Stimulated activated CD4-positive, alpha-beta T cell treated with anti-CD3 and anti-CD28 coated beads, Interleukin-2, amount 100 ng/mL, for 24 hours (primary cell): ENCODE measurements at places on chromosomes 7 and 10.

GRCh38 chr7:69517985-69518704 lies 80.1 kb upstream of the AUTS2 start:
- DNase-seq: no peak

DNA sequence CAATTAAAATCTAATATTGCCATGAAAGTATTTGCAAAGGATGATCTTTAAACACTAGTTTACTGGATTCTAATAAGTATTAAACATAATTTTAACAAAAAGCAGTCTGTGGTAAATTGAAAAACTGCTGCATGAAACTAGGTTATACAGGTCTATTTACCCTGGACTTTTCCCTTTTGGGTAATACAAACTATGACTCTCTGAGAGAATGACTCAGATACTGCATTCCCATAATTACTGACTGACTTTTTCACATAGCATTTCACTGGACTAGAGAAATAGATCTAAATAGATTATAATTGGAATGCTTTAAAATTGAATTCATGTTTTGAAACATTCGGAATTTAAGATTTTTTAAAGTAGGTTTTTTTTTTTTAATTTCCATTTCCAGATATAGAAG lies 395.7 kb downstream of the THSD7A start:
- DNase-seq: no peak

- no peak for DNase-seq
Measured at GRCh38 chr7:390761-391410, 100.9 kb downstream of the FOXL3 start.

GRCh38 chr10:17648243-17649035 lies 4.5 kb downstream of the STAM start:
- DNase-seq: peak; percentile 39

- no peak for DNase-seq
Measured at GRCh38 chr7:71769326-71769725, 637.4 kb downstream of the GALNT17 start.

- DNase-seq: no peak
Measured at GRCh38 chr10:103181244-103181643, 11.8 kb downstream of the NT5C2 start.

DNA sequence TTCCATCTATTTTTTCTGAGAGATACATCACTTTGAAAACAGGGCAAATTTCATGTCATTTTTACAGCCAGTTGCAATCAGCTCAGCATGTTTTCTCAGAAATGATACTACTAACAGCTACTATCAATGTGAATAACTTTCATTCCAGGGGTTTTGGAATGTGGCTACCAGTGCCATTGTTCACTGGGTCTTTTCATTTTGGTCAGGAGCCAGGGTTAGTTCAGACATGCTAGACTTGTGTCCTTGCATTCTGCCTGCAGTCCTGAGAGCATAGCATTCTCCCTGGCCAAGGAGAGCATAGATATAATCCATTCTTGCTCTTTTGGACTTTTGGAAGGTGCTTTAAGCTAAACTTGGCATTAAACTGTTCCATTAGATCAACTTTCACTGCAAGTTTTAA lies 160.9 kb upstream of the NEBL start:
- no peak for DNase-seq

DNA sequence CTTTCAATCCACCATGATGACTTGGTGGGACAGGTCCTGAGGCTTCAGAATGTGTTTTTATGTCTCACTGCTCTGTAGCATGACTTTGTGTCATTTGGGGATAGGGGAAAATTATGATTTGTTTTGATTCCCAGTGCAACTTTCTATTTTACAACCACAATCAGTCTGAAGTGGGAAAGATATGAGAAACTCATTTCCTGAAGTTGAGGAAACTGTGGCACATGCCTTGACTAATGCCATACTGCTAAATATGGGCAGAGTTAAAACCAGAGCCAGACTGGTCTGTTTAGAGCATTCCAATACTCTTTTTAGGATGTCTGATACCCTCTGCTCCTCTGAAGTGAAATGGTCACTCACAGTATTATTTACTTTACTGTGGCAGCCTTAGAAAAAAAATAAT lies 307.7 kb downstream of the ADRA2A start:
- no peak for DNase-seq

GRCh38 chr10:99872367-99873162 lies 90.1 kb downstream of the ABCC2 start:
- no peak for DNase-seq

DNA sequence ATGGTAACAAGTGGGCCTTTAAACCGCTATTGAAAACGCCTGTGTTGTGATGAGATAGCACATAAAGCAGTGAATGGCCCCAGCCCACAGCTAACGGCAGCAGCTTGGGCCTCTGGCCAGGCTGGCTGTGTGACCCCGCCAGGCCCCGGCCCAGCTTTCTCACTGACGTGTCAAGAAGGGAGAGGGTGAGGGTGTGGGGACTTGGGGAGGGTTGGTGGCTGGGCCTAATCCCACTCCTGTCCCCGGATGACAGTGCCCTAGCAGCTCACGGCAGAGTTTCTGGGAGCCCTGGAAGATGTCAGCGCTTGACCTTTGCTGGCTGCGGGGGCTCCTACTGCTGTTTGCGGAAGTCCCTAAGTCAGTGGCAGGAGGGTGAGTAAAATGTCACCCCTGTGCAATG lies 88.9 kb upstream of the SHH start:
- no peak for DNase-seq

GRCh38 chr10:95434583-95434982 lies 126.6 kb downstream of the SORBS1 start:
- DNase-seq: no peak

- DNase-seq: peak; percentile 21
Measured at GRCh38 chr10:11823122-11823988, at the start of gene PROSER2. Gene PROSER2 (plus strand): TSS chr10:11823356. CDS start chr10:11852078, 28,722 bp downstream.

DNA sequence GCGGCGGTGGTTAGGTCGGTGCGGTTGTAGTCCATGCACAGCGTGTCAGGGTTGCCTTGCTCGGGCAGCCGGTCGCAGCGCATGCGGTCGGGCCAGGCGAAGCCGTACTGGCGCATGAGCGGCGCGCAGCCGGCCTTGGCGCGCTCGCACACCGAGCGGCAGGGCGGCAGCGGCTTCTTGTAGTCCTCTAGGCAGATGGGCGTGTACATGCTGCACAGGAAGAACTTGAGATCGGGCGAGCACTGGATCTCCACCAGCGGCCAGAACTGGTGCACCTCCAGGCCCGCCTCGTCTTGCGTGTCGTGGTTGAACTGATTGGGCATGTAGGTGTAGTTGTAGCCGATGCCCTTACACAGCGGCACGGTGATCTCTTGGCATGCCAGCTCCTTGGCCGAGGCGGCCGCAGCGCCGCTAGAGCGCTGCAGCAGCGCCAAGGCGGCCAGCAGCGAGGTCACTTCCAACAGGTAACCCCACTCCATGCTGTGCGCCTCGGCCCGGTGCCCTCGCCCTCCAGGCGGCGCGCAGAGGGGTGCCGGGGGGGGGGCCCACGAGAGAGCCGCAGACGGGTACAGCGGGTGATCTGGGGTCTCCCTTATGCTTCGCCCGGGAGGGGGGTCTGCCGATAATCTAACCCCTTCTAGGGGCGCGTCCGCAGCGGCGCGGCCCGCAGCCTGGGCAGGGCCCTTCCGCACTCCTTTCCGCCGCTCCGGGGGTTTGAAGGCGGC lies 983 bp downstream of the FZD8 start:
- peak; percentile 69 for DNase-seq

DNA sequence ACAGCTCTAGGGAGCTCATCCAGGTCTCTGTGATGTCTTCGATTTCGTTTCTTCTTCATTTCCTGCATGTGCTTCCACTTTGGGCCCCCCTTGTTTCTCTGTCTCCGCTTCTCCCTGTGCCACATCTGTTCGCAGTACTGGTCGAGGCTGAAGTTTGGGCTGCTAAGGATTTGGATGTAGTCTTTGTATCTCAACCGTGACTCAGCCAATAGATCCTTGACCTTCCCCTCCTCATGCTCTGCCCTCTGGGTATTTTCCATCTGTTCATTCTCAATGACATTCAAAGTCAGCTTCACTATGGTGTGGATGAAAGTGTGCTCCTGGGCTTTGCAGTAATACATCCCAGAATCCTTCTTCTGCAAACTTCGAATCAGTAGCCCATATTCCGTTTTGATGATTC lies 187.4 kb downstream of the SEMA3D start:
- DNase-seq: no peak

- DNase-seq: no peak
Measured at GRCh38 chr7:35797311-35797710, 3.5 kb upstream of the SEPTIN7 start.

DNA sequence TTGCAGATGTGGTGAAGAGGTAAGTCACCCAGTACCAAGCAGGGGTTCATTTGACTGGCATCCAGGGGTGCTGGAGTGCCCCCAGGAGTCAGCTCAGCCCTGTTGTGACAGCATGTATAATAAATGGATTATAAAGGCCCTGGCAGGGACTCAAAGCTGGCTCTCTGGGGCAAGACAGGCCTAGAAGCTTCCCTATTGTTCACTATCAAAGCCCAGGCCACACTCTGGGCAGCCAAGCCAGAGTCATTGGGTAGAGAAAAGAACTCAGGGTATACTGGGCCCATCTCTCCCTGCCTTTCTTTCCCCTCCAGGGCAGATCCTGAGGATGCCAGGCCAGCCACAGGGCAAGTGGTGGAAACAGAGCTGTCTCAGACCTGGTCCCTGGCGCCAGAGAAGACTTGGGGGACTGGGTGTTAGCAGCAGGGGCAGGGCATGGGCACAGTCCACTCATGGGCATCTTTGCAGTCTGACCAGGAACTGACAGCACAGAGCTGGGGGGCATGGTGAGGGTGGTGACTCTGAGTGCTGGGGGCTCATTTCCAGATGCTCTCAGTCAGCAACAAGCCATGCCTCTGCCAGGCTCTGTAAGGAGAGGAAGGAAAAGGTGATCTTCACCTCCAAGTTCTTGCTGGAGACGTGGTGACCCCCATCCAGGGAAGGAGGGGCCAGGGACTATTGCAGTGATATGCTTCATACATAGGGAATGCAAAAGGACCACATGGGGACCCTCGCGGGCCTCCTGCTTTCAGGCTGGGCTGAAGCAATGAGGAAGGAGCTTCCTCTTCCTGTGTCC lies 11.7 kb downstream of the RBP3 start:
- no peak for DNase-seq

DNA sequence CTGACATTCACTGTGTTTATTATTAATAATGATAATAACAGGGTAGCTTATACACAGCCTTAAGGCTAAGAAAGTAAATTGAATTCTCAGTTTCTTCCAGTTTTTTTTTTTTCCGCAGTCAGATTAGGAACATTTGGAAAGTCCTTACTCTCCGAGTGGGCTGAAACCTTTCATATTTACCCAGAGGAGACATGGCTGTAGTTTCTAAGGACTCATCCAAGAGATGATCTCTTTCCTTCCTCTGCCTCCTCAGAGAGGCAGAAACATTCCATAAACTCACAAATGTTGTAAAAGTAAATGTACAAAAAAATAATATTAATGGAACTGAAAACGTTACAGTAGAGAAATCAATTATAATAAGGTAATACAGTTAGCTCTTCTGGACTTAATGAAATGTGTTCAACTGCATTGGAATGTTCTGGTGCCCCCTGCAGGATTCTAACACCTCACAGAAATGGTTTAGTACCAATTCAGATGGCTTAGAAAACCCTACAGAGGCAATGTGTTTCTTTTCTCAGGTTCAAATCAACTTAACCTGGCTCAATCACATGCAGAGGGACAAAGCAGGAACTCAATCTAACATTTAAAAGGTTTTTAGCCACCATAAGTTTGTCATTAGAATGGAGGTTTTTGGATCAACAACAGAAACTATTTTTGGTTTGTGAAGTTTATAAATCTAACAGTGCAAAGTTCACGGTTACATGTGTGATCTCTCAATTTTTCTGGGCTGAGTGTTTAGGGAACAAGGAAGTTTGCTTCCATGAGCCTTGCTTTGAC lies 71.7 kb downstream of the ICA1 start:
- peak; percentile 73 for DNase-seq

DNA sequence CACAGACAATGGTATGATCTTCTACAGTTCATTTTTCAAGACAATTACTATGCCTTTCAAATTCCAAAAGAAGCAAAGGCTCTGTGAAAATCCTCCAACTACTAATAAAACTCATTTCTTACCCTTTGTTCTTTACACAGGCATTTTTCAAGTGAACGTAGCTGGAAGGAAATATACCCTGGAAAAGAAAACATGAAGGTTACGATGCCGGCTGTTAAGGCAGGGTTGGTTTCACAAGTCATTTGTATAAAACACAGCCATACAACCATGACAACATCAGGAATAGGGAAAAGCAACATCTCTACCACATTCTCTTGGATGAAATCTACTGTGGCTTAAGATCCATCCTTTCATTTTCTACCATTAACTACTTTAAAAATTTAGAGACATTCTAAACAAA lies 207.9 kb downstream of the DOCK4 start:
- no peak for DNase-seq

GRCh38 chr10:62978482-62978881 lies 154.6 kb upstream of the NRBF2 start:
- DNase-seq: no peak

- DNase-seq: no peak
Measured at GRCh38 chr7:143202161-143202560, 18.9 kb downstream of the TAS2R39 start.

GRCh38 chr10:132812520-132812919 lies 26.6 kb upstream of the NKX6-2 start:
- DNase-seq: no peak

GRCh38 chr7:95777269-95777668 lies 4.9 kb downstream of the DYNC1I1 start:
- no peak for DNase-seq
